ENCODE measurements at places on chromosomes 12 and 14. TPM values are rescaled to one million over a fixed set of nuclear protein-coding genes. Genes with fewer than 3 reads are reported as not detected.

The AKAP3 gene
- 0.39 TPM for total RNA-seq

The PTGDR gene
- 10.9 TPM for total RNA-seq

The CISTR gene
- total RNA-seq: not detected

The GDF11 gene
- 9.4 TPM for total RNA-seq

The KCNMB4 gene
- total RNA-seq: 1.9 TPM

The CACNA2D4 gene
- total RNA-seq: 11.8 TPM

The PPP1R36 gene
- 1.0 TPM for total RNA-seq

The ABCC9 gene
- total RNA-seq: 17.1 TPM

The ERGIC2 gene
- 48.4 TPM for total RNA-seq

The KLHDC1 gene
- 10.9 TPM for total RNA-seq

DNA sequence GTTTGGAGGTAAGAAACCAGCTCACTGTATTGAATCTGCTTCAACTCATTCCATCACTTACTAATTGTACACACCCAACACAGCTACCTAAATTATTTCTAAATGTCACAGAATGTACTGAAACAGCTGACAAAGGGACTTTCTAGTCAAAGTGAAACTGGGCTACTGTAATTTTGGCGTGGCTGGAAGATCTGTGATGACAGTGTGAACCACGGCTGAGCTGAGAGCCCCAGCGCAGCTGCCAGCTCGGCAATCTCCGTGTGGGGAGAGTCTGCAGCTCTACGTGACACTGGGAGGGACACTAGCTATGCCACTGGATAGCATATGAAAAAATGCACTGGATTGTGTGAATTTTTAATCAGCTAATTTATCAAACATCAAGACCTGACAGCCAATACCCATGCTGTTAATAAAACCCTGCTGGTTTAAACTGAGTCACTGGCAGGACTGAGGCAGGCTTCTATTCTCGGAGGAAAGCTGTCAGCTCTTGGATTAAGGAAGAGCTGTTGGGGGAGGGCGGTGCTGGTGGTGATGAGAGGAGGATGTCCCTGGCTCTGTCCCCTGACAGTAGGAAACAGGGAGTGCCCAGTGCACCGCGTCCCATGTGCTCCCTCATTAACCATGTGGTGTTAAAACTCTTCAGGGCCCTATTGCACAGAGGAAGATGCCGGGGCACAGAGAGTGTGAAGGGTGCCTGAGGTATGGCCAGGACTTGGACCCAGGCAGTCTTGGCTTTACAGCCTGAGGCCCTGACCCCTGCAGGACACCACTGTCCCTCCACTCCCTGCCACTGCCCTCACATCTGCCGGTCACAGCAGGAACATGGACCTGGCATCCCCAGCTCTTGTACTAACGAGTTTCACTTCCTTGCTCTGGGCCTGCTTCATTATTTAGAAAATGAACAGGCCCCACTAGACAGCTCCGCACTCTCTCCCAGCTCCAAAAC is 13.3 kb downstream of the SLC15A4 start:
- H3K4me3 ChIP-seq: peak overlapping the region; percentile 35
- no peaks in the 10 kb centered on the region for H3K27me3 ChIP-seq
- no peak for DNase-seq
- peaks cover 46% of the 10 kb centered on the region for H3K4me1 ChIP-seq

- H3K36me3 ChIP-seq: no peaks in the 10 kb centered on the region
- H3K27ac ChIP-seq: no peak overlapping the region
- peaks cover 20% of the 10 kb centered on the region for H3K4me1 ChIP-seq
- no peaks in the 10 kb centered on the region for H3K27me3 ChIP-seq
- no peak for DNase-seq
- H3K4me3 ChIP-seq: no peak overlapping the region
Observed at GRCh38 chr14:81384900-81385299, 15.2 kb downstream of the STON2 start.

GRCh38 chr14:52473557-52473956 is 78.7 kb downstream of the TXNDC16 start:
- no peaks in the 10 kb centered on the region for H3K4me1 ChIP-seq
- H3K27me3 ChIP-seq: no peaks in the 10 kb centered on the region
- DNase-seq: no peak
- no peak overlapping the region for H3K27ac ChIP-seq

- H3K36me3 ChIP-seq: peaks cover 39% of the 10 kb centered on the region
- DNase-seq: no peak
- H3K4me1 ChIP-seq: peaks cover 9% of the 10 kb centered on the region
Observed at GRCh38 chr12:56267443-56268071, 815 bp downstream of the COQ10A start.

DNA sequence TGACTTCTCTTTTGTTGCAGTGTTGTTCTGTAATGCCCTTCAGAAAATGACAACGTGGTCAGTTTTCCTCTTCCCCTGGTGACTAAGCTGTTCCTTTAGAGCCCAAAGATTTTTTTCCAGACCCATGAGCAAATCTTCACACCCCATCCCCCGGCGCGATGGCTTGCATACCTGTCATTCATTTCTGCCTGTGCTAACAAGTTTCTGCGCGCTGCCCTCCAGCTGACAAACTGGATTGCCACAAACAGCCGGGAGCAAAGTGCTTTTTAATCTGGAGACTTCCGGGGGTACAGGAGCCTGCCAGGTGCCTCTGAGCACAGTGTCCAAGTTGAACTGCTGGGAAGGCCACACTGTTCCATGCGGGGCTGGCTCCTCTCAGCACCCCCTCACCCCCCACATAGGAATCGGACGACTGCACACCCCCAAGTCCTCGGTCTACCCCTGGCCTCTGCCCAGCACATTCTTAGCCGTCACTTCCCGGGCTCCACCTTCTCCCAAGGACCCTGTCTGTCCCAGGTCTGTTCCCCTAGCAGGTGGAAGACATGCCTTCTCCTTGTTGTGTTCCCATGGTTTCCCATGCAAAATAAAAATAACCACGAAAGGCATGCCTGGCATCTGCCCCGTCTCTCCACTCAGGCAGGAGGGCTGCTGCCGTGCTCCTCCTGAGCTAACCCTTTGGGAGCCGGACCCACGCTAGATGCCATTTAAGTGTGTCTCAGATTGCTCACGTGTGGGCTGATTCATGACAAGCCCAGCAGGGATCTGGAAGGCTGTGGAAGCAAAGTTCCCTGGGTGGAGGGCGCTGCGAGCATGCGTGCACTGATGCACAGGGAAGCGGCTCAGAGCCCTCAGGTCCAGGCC is 14.1 kb downstream of the RILPL1 start:
- H3K27me3 ChIP-seq: no peaks in the 10 kb centered on the region
- no peak overlapping the region for H3K27ac ChIP-seq
- no peak overlapping the region for H3K4me3 ChIP-seq
- DNase-seq: no peak
- no peaks in the 10 kb centered on the region for H3K4me1 ChIP-seq

GRCh38 chr14:94992046-94992445 is 165.3 kb downstream of the DICER1 start:
- H3K4me1 ChIP-seq: no peaks in the 10 kb centered on the region
- no peak for DNase-seq
- no peak overlapping the region for H3K4me3 ChIP-seq
- H3K36me3 ChIP-seq: no peaks in the 10 kb centered on the region

DNA sequence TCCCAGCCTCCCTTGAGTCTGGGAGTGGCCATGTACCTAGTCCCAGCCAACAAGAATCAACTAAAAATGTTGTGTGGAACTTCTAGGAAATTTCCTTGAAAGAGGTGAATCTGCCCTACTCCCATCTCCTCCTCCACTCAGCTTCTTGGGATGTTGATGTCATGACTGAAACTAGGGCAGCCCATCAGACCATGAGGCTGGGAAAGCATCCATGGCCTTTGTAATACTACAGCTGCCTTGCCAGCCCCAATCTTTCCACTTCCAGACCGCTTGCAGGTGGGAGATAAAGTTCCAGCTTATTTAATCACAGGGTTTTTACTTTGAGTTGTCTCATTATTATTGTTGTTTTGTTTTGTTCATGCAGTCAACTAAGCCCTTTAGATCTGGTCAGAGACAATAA is 170.3 kb upstream of the LMNTD1 start:
- H3K36me3 ChIP-seq: no peaks in the 10 kb centered on the region
- H3K4me3 ChIP-seq: no peak overlapping the region
- no peaks in the 10 kb centered on the region for H3K4me1 ChIP-seq
- DNase-seq: no peak

DNA sequence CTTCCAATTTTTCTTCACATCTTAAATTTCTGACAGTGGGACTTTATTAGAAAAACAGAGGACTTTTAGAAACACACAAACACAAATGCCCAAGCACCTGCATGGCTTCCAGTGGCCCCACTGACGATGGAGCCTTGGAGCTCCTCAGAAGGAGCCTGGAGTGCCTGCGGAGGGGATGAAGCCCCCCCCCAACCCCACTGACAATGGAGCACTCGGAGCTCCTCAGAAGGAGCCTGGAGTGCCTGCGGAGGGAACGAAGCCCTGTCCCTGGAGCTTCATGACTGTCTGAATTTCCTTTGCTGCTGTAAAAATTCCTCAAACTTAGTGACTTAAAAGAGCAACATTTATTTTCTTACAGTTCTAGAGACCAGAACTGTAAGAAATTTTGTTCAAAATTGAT is 80.1 kb upstream of the VRK1 start:
- H3K36me3 ChIP-seq: no peaks in the 10 kb centered on the region
- peaks cover 2% of the 10 kb centered on the region for H3K27me3 ChIP-seq
- no peaks in the 10 kb centered on the region for H3K4me1 ChIP-seq
- H3K27ac ChIP-seq: no peak overlapping the region
- DNase-seq: no peak
- H3K4me3 ChIP-seq: no peak overlapping the region

- no peak overlapping the region for H3K4me3 ChIP-seq
- H3K27me3 ChIP-seq: no peaks in the 10 kb centered on the region
- no peak for DNase-seq
- H3K27ac ChIP-seq: no peak overlapping the region
- H3K36me3 ChIP-seq: no peaks in the 10 kb centered on the region
- H3K4me1 ChIP-seq: no peaks in the 10 kb centered on the region
Observed at GRCh38 chr12:20440408-20440807, 72.1 kb downstream of the PDE3A start.

- no peaks in the 10 kb centered on the region for H3K27me3 ChIP-seq
- H3K36me3 ChIP-seq: no peaks in the 10 kb centered on the region
- DNase-seq: peak; percentile 28
- no peak overlapping the region for H3K4me3 ChIP-seq
Observed at GRCh38 chr14:100778526-100778882, 47.4 kb upstream of the MEG3 start.

- DNase-seq: no peak
- no peaks in the 10 kb centered on the region for H3K36me3 ChIP-seq
- no peaks in the 10 kb centered on the region for H3K27me3 ChIP-seq
- H3K27ac ChIP-seq: no peak overlapping the region
- H3K4me3 ChIP-seq: no peak overlapping the region
Observed at GRCh38 chr14:42001431-42001830, 394.8 kb downstream of the LRFN5 start.

DNA sequence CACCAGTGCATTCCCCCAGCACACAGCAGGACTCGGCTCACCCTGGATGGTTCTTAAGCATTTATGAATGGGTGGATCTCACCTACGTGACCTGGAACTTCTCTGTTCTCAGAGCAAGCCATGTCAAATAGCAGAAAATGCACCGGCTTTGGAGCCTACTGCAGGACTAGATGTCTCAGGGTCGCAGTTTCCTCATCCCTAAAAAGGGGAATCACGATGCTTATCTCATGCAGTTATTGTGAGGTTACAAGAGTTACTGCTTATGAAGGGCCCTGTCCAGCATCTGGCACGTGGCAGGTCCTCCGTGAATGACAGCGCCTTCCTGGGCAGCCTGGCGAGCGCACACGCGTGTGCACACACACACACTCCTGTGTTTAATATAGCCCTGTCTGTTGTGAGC is 128.5 kb downstream of the ETV6 start:
- peaks cover 91% of the 10 kb centered on the region for H3K4me1 ChIP-seq
- H3K27me3 ChIP-seq: no peaks in the 10 kb centered on the region
- no peak for DNase-seq
- H3K27ac ChIP-seq: no peak overlapping the region
- peaks cover 34% of the 10 kb centered on the region for H3K36me3 ChIP-seq

DNA sequence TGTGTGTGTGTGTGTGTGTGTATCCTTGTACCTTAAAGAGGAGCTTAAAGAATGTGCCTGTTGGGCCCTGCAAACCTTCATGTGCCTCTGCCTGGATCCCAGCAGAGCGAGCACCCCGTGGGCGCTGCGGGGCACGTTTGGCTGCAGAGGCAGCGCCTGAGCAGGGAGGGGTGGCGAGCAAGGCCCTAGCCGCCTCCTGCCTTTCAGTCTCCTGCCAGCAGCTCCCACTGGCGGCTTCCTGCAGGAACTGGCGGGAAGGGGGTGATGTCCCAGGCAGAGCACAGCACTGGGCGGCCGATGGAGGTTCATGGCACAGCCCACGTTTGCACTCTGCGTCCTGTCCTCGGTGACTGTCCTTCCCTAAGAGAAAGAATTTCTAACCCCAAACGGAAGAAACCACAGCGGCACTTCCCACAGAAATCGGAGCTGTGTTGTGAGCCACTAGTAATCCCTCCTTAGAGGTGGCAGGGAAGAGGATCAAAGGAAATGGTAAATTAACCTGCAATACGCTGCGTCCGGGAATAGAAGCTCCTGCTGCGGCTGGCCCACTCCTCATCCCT is 19.8 kb downstream of the ZBTB42 start:
- no peaks in the 10 kb centered on the region for H3K36me3 ChIP-seq
- peaks cover 12% of the 10 kb centered on the region for H3K27me3 ChIP-seq
- peaks cover 37% of the 10 kb centered on the region for H3K4me1 ChIP-seq

DNA sequence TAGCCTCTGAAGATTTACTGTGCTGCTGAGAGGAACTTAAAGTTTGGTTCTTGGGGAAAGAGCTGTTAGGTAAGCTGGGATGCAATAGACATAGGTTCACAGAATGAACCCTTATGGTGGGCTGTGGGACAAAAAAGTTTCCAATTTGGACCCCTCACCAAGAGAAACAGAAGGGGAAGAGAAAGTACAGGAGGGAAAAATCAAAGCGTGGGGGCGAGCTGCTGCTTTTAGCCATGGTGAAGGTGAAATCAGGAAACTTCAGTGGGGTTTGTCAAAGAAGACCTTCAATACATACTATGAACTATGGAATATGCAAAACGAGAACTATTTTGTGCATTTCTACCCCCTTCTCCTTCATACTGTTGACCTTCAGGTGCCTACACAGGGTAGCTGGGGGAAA is 10.6 kb upstream of the NINJ2 start:
- H3K4me1 ChIP-seq: peaks cover 8% of the 10 kb centered on the region
- H3K36me3 ChIP-seq: no peaks in the 10 kb centered on the region
- H3K27me3 ChIP-seq: no peaks in the 10 kb centered on the region
- H3K27ac ChIP-seq: peak overlapping the region; percentile 84

- H3K27ac ChIP-seq: no peak overlapping the region
- no peak for DNase-seq
- no peak overlapping the region for H3K4me3 ChIP-seq
- peaks cover 14% of the 10 kb centered on the region for H3K4me1 ChIP-seq
Observed at GRCh38 chr12:110165540-110166159, 41.5 kb downstream of the IFT81 start.

- H3K36me3 ChIP-seq: no peaks in the 10 kb centered on the region
- no peaks in the 10 kb centered on the region for H3K4me1 ChIP-seq
- H3K27me3 ChIP-seq: peaks cover 57% of the 10 kb centered on the region
- H3K27ac ChIP-seq: no peak overlapping the region
- no peak for DNase-seq
Observed at GRCh38 chr12:114447274-114447716, 41.4 kb upstream of the TBX5 start.

All from spleen (tissue), 13 donors.